ENCODE measurements at places on chromosomes 12 and 14. TPM values are rescaled to one million over a fixed set of nuclear protein-coding genes. Genes with fewer than 3 reads are reported as not detected.

DNA sequence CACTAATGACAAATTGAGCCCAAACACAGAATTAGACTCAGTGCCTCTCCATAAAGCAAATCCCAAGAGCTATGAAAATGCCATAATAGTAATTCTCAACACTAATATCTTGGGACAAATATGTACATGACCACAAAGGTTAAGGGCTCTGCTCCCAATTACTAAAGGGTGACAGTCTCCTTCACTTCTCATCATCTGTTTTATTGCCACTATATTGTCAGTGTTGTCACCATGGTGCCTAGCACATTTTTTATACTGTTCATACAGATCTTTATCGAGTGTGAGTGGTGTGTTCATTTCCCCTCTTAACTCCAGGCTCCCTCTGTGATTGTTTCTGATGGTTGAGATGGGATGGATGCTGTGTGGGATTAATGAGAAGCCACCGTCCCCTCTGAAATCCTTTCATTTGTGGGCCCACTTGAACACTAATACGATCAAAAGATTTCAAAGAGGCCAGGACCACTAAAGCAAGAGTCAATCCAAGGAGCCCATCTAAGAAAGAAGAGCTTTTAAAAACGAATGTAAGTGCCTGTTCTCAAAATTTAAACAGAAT, 277.7 kb downstream of the GXYLT1 start:
- no peak overlapping the region for H3K4me3 ChIP-seq
- no peak for DNase-seq
- H3K27me3 ChIP-seq: no peaks in the 10 kb centered on the region
- H3K27ac ChIP-seq: no peak overlapping the region
- no peaks in the 10 kb centered on the region for H3K36me3 ChIP-seq
- peaks cover 5% of the 10 kb centered on the region for H3K4me1 ChIP-seq

- H3K4me1 ChIP-seq: peaks cover 15% of the 10 kb centered on the region
- H3K27ac ChIP-seq: peak overlapping the region; percentile 65
- peak; percentile 40 for DNase-seq
- peak overlapping the region; percentile 30 for H3K4me3 ChIP-seq
- no peaks in the 10 kb centered on the region for H3K36me3 ChIP-seq
Observed at GRCh38 chr12:96070670-96071279, 35.4 kb upstream of the LTA4H start.

DNA sequence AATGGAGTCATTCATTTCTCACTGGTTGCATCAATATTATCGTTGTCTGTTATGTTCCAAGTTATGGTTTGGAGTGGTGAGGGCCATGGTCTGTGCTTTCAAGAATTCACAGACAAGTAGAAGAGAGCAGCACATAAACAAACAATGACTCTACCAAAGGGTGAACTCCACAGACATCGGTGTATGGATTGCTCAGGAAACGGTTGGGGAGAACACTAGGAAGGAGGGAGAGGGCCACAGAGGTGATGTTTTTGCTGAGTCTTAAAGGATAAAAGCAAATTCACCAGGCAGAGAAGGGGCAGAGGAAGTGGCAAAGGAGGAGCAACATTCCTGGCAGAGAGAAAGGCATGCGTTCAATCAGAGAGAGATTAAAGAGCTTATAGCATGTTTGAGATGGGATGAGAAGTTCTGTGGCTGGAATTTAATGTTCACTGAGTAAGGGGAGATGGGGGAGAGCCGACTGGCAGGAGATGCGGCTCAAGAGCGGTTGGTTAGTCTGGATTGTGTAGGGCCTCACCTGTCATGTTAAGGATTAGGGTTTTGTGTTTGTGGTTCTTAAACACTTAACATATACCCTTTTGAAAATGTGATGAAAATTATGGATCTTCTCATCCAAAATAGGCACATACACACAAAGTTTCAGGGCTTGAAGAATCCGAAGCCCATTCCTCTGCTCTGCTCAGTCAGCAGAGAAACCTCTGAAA, 42.3 kb upstream of the FRMD6 start:
- peaks cover 28% of the 10 kb centered on the region for H3K4me1 ChIP-seq
- H3K4me3 ChIP-seq: no peak overlapping the region
- no peak overlapping the region for H3K27ac ChIP-seq
- DNase-seq: no peak
- H3K36me3 ChIP-seq: no peaks in the 10 kb centered on the region

GRCh38 chr12:98735821-98736220, 90.7 kb downstream of the APAF1 start:
- peaks cover 8% of the 10 kb centered on the region for H3K27me3 ChIP-seq
- H3K36me3 ChIP-seq: no peaks in the 10 kb centered on the region
- H3K4me1 ChIP-seq: peaks cover 3% of the 10 kb centered on the region
- DNase-seq: no peak
- H3K27ac ChIP-seq: no peak overlapping the region

DNA sequence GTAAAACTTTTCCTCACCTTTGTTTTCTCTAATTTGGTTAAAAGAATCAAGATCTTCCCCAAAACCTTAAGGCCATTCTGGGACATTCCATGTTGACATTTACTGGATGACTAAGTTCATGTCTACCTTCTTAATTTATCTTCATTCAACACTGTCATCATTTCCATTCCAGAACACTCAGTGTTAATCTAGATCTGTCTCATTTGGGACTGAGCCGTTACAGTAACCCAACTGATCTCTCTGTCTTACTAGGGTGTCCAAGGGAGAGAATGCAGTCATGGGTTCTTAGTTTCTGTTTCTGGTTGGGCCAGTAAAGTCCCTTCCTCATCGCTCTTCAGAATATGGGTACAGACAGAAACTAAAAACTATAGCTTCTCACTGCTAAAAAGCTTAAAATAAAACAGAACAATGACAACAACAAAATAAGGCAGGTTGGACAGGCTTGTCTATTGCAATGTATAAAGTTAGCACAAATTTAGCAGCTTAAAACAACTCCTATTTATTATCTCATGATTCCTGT, 144.8 kb downstream of the ASCL1 start:
- 0 out of 2 replicates have a peak, but pooled peaks cover 2% of the 10 kb centered on the region for H3K4me1 ChIP-seq
- H3K27me3 ChIP-seq: no peaks in the 10 kb centered on the region
- H3K27ac ChIP-seq: no peak overlapping the region
- no peaks in the 10 kb centered on the region for H3K36me3 ChIP-seq

DNA sequence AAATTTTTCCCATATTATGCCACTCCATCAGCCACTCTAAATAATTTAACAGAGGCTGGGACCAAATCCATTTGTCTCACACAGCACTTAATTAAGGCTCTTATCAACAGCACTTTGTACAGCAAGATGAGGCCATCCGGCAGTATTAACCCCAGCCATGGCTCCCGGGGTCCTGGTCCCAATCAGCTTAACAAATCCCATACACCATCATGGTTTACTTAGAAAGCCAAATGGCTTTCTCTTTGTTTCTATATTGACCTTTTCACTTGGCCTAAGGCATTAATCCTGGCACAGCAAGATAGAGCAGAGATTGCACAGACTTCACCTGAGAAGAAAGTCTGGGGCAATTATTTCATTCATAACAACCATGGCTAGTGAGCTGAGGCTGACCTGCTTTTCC, 38.6 kb downstream of the SPTSSA start:
- no peak overlapping the region for H3K27ac ChIP-seq
- H3K4me1 ChIP-seq: no peaks in the 10 kb centered on the region
- H3K36me3 ChIP-seq: peaks cover 11% of the 10 kb centered on the region
- DNase-seq: no peak

- no peak overlapping the region for H3K4me3 ChIP-seq
- H3K27me3 ChIP-seq: peaks cover 59% of the 10 kb centered on the region
- H3K4me1 ChIP-seq: peaks cover 17% of the 10 kb centered on the region
- peak; percentile 76 for DNase-seq
- H3K27ac ChIP-seq: no peak overlapping the region
- H3K36me3 ChIP-seq: no peaks in the 10 kb centered on the region
Observed at GRCh38 chr12:49288412-49288853, 6.5 kb upstream of the PRPH start.

GRCh38 chr12:71746974-71747611, 7.6 kb upstream of the RAB21 start:
- H3K27ac ChIP-seq: no peak overlapping the region
- H3K36me3 ChIP-seq: no peaks in the 10 kb centered on the region
- peaks cover 21% of the 10 kb centered on the region for H3K4me1 ChIP-seq

GRCh38 chr12:130479401-130480125, 141.9 kb downstream of the PIWIL1 start:
- no peaks in the 10 kb centered on the region for H3K27me3 ChIP-seq
- H3K36me3 ChIP-seq: no peaks in the 10 kb centered on the region
- peaks cover 18% of the 10 kb centered on the region for H3K4me1 ChIP-seq

The PDE3A gene
- total RNA-seq: 2.3 TPM

The DPPA3 gene
- total RNA-seq: 3.9 TPM

The LMNTD1 gene
- not detected for total RNA-seq

Data from WTC11 (cell line).